ENCODE measurements at places on chromosomes 1 and 21.

- DNase-seq, result no peak
Measured at GRCh38 chr1:101331794-101332193, 95.0 kb downstream of the S1PR1 start.

- DNase-seq, result no peak
Measured at GRCh38 chr1:248714248-248714647, 11.7 kb upstream of the OR14I1 start.

DNA sequence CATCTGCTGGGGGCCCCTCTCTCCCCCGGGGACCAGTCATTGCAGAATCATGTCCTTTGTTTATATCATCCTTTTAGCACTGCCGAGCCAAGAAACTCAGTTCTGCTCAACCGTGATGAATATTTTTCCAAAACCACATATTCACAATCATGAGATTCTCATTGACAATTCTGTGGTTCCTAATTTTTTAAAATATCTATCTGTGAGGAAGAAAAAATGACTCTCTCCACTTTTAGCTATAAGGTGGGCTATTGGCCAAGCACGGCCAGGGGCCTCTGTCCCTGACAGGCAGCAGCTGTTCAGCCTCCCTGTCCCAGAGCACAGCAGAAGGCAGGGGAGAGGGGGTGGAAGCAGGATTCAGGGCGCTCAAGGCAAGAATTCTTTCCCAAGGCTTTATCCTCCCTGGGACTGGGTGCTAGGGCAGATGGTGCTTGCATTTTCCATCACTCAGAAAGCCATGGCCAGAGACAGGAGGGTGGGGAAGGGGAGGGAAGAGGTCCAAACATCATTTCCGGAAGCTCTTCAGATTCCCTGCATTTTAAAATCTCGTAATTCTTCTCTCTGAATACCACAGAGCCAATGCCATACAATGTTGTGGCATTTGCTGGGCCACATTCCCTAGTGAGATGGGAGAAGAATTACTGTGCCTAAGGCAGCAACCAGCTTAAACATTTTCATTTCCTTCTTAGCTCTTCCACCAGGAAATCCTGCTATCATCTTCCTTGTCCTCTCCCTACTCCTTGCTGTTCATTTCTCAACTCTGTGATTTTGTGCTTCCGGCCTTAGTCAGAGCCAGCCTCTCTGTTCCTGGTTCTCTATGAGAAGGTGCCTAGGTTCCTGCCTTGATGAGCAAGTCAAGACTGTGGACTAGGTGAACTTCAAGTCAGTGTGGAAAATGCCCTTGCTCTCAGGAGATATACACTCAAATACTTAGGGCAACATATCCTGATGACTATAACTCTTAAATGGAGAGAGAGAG is 60.3 kb downstream of the KCNJ6 start:
- DNase-seq, result no peak

GRCh38 chr21:38663282-38663681 is 142.4 kb upstream of the ETS2 start:
- no peak for DNase-seq

DNA sequence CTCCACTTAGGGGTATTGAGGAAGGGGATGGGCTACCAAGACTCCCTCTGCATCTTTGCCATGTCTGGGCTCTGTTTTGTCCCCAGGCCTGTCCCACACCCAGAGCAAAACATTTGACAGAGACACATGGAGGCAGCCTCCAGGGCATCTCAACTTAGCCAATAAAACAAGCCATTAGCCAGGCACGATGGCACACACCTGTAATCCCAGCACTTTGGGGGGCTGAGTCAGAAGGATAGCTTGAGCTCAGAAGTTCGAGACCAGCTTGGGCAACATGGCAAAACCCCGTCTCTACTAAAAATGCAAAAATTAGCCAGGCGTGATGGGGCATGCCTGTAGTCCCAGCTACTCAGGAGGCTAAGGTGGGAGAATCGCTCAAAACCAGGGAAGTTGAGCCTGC is 120.3 kb upstream of the IPO9 start:
- DNase-seq, result no peak

DNA sequence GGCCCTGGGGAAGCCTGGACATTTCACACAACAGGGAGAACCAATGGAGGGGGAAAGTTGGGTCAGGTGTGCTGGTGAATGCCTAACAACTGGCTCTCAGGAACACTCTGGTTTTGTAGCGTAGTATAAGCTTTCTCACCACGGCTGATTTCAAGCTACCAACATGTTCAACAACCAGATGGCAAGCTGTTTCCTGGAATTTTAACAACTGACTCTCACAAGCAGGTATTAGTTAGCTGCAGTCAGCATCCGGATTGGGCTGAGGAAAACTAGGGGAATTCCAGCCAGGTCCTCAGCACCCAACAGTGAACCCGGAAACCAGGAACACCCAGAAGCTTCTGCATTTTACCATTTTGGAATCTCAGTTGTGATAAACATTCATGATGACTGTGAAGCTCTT is 162.3 kb upstream of the CAMK1G start:
- no peak for DNase-seq

Data from GM12891 (cell line).